Ureter (tissue), 1 donor: ENCODE measurements at places on chromosomes 6 and 20.

GRCh38 chr6:161104966-161105365 is 113.4 kb downstream of the MAP3K4 start:
- DNase-seq, result no peak

GRCh38 chr20:20102163-20102562 is 49.8 kb downstream of the CFAP61 start:
- no peak for DNase-seq

- DNase-seq, result no peak
Measured at GRCh38 chr6:155398221-155398620, 57.4 kb downstream of the NOX3 start.

DNA sequence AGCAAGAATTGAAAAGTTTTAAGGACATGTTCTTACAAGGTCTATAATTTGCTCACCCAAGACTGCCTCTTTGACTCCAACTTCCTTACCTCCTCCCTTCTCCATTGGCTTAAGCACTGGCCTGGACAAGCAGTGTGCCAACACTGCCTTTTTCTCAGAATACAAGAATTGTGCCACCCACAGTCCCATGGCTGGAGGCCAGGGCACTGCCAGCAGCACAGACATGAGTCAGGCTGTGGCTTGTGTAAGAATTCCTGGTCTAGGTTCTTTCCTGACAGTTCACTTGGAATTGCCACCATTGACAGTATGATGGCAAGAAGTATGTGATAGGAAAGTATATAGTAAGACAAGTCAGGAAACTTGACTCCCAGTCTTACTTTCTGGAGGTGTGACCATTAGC is 202.7 kb upstream of the MARCKS start:
- peak; percentile 81 for DNase-seq

DNA sequence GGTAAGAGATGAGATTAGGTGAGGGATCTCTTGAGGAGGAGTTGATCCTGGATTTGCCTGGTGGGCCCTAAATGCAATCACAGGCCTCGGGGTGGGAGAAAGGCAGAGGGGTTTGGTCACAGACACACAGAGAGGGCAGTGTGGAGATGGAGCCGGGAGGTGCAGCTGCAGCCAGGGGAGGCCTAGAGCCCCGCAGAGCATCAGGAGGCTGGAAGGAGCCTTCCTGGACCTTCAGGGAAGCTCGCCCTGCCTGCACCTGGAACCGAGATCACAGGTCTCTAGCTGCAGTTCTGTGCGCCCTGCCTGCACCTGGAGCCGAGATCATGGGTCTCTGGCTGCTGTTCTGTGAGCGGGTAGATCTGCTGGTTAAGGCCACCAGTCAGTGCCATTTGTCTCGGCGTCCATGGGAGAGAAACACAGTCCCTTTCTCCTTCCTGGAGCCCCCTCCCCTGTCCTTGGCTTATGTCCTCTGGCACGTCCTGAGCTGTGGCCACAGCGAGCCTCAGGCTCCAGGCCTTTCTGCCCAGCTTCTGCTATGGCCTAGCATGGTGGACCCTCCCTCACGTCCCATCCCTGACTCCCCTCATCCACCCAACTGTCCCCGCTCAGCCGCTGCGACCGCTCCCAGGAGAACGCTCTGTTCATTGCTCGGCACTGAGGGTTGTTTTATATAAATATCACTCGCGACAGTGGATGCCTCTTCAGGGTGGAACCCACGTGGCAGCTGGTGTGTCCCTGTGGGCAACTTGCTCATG is 112.0 kb downstream of the DACT2 start:
- DNase-seq, result no peak

DNA sequence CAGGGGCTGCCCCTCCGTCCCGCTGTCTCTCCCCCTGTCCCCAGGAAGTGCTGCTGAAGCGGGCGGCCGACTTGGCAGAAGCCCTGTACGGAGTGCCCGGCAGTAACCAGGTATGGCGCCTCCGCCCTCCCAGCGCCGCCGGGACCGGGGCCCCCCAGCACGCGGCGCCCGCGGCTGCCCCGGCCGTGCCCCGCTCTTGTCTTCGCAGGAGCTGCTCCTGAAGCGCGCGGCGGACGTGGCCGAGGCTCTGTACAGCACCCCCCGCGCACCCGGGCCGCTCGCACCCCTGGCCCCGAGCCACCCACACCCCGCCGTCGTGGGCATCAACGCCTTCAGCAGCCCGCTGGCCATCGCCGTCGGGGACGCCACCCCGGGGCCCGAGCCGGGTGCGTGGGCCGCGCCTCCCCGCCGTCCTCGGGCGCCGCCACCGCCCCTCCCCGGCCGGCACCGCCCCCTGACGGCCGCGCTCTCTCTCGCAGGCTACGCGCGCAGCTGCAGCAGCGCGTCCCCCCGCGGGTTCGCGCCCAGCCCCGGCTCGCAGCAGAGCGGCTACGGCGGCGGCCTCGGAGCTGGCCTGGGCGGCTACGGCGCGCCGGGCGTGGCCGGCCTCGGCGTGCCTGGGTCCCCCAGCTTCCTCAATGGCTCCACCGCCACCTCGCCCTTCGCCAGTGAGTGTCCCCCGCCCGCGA is 48.4 kb downstream of the CPXM1 start:
- DNase-seq, result no peak

GRCh38 chr6:125485757-125486156 is 184.0 kb upstream of the HDDC2 start:
- no peak for DNase-seq
